ENCODE measurements at places on chromosomes 12 and 14.

DNA sequence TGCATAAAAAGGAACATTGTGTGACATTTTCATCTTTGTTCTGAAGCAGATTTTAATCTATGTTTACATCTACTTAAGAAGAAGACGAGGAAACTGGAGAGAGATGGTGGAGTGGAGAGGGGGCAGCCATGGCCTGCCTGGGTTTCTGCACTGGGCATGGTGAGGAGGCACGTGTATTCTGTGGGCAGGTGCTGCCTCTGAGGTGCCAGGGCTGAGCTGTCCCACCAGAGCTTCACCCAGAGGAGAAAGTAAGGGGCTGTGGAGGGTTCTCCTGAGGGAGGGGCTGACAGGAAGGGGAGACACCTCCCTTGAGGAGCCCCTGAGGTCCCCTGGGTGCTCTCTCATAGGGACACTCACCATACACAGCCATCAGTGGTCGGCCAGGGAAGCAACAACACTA is 372.4 kb upstream of the OR4E1 start:
- H3K4me1 ChIP-seq: peaks cover 15% of the 10 kb centered on the region
- H3K27ac ChIP-seq: peak overlapping the region; percentile 74
- no peaks in the 10 kb centered on the region for H3K27me3 ChIP-seq
- DNase-seq: no peak

DNA sequence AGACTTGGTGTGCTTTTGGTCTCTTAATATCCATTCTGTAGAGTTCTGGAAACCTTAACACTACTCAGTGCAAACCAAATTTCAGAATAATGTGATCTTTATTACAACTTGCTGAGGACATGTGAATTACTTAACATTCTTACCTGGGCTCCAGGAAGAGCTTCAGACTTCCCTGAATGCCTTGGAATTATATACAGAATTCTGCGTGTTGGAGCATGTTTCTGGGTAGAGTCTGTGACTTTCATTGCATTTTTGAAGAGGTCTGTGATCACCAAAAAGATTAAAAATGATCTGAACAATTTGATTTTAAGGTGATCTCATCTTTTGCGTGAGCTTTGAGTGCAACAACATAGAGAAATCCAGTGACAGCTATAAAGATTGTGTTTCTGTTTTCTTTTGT is 35.4 kb downstream of the ZDHHC17 start:
- H3K36me3 ChIP-seq: no peaks in the 10 kb centered on the region
- H3K4me3 ChIP-seq: no peak overlapping the region
- H3K27me3 ChIP-seq: no peaks in the 10 kb centered on the region
- no peak overlapping the region for H3K27ac ChIP-seq
- H3K4me1 ChIP-seq: no peaks in the 10 kb centered on the region

DNA sequence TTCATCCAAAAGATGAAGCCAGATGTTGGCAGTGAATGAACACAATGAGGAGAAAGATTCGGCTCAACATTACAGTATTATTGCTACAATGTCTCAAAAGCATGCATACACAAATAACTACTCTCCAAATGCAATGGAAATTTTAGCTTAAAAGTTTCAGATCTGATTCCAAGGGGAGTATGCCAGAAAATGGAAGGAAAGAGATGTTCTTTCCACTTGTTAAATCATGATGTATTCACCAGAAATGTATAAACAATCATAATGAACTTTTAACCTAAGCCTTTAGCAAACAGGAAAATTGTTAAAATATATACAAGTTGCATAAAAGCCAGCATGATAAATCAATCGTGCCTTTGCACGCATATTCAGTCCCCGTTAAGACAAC is 62.1 kb downstream of the SH2B3 start:
- H3K27me3 ChIP-seq: no peaks in the 10 kb centered on the region
- no peak overlapping the region for H3K4me3 ChIP-seq
- H3K27ac ChIP-seq: no peak overlapping the region
- no peak for DNase-seq
- H3K4me1 ChIP-seq: no peaks in the 10 kb centered on the region
- H3K36me3 ChIP-seq: peaks cover 12% of the 10 kb centered on the region

GRCh38 chr12:119113496-119113986 is 65.2 kb upstream of the HSPB8 start:
- no peaks in the 10 kb centered on the region for H3K36me3 ChIP-seq
- no peak overlapping the region for H3K27ac ChIP-seq
- H3K4me1 ChIP-seq: no peaks in the 10 kb centered on the region
- no peak overlapping the region for H3K4me3 ChIP-seq
- H3K27me3 ChIP-seq: no peaks in the 10 kb centered on the region

DNA sequence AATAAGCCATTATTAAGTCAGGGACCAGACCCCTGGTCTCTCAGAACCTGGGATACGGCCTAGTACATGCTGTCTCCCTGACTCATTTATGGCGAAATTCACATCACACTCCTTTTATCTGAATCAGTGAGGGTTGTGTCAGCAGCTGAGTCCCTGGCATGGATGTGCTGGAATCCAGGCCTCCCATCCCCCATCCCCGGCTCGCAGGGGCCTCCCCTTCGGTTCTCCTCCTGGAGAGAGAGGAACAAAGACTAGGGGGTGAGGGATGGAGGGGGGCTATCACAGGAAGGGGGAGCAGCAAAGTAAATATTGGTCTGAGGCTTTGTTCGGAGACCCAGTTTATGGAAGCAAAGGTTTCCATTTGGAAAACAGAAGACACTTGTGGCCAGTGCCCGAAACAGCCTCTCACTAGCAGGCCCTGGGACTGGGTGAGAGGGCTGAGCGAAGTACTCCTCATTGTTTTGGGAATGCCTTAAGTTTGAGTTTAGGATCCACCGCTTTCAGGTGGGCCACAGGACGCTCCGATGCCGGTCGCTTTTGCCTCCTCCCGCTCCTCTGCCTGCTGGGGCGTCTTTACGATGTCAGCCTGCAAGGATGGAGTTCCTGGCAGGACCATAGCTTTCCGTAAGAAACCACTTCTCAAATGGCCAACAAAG is 145.0 kb downstream of the PRKCH start:
- H3K27ac ChIP-seq: no peak overlapping the region
- no peaks in the 10 kb centered on the region for H3K36me3 ChIP-seq
- DNase-seq: no peak
- no peaks in the 10 kb centered on the region for H3K27me3 ChIP-seq

DNA sequence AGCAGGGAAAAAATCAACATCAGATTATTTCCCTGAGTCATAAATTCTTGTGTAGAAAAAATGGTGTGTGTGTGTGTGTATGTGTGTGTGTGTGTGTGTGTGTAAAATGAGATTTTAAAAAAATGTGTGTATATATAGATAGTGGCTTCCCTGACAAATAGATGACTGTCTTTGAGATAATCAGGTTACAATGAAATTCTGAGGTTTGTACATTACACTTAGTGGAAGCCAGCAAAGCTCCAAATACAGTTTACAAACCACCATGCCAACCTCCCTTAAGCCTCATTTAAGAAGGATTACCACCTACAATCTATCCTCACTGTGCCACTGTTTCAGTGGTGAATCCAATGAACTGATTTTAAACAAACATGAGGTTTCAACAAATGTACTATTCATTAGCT is 93.8 kb downstream of the MED13L start:
- no peak for DNase-seq
- H3K36me3 ChIP-seq: no peaks in the 10 kb centered on the region
- no peak overlapping the region for H3K4me3 ChIP-seq
- no peak overlapping the region for H3K27ac ChIP-seq
- peaks cover 65% of the 10 kb centered on the region for H3K4me1 ChIP-seq

- no peak overlapping the region for H3K27ac ChIP-seq
- H3K4me1 ChIP-seq: no peaks in the 10 kb centered on the region
- H3K36me3 ChIP-seq: no peaks in the 10 kb centered on the region
- H3K27me3 ChIP-seq: no peaks in the 10 kb centered on the region
- no peak overlapping the region for H3K4me3 ChIP-seq
Measured at GRCh38 chr12:124279846-124280360, 15.0 kb upstream of the RFLNA start.

DNA sequence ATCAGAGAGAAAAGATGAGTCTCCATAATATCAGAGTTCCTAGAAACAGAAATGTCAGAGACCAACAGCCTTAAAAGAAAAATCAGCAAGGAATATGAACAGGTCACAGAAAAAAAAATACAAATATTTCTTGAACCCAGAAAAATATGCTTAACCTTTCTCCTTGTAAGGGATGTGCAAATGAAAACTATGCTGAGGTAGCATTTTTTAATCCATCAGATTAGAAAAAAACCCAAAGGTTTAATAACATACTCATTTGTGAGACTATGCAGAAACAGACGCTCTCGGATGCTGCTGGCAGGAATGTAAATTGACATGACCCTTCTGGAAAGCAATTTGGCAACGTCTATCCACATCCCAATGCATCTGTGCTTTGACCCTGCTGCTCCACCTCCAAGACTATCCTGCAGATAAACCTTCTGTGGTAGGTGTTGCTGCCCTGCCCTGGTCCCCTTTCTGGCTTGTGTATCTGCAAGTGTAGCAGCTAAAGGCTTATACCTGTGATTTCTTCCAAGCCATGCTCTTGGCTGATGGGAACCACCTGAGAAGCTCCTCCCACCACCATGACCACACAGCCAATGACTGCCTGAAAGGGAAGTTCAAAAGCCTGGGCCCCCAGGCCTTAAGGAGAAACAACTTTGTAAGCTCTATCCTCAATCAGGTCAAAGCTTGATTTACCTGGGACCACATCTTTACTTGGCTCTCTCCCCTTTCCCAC is 49.4 kb downstream of the LTBP2 start:
- H3K36me3 ChIP-seq: no peaks in the 10 kb centered on the region
- H3K27me3 ChIP-seq: no peaks in the 10 kb centered on the region
- peak overlapping the region; percentile 88 for H3K27ac ChIP-seq
- no peak overlapping the region for H3K4me3 ChIP-seq

DNA sequence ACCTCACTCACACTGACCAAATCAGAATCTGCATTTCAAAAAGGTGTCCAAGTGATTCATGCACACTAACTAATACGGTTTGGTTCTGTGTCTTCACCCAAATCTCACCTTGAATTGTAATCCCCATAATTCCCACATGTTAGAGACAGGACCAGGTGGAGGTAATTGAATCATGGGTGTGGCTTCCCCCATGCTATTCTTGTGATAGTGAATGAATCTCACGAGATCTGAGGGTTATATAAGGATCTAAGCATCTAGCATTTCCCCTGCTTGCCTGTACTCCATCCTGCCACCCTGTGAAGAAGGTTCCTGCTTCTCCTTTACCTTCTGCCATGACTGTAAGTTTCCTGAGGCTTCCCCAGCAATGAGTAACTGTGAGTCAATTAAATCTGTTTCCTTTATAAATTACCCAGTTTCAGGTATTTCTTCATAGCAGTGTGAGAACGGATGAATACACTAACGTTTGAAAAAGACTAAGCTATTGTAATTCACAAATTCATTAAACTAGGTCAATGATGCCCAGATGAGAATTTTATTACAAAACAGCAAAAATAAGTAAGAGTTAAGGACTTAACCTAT is 759.1 kb downstream of the GALC start:
- H3K4me1 ChIP-seq: no peaks in the 10 kb centered on the region
- H3K4me3 ChIP-seq: no peak overlapping the region
- DNase-seq: no peak
- H3K27ac ChIP-seq: no peak overlapping the region
- no peaks in the 10 kb centered on the region for H3K27me3 ChIP-seq

- peaks cover 17% of the 10 kb centered on the region for H3K4me1 ChIP-seq
- peak overlapping the region; percentile 20 for H3K27ac ChIP-seq
- no peaks in the 10 kb centered on the region for H3K36me3 ChIP-seq
- DNase-seq: peak; percentile 71
- H3K4me3 ChIP-seq: no peak overlapping the region
- H3K27me3 ChIP-seq: no peaks in the 10 kb centered on the region
Measured at GRCh38 chr12:124828264-124829007, 35.2 kb downstream of the SCARB1 start.

DNA sequence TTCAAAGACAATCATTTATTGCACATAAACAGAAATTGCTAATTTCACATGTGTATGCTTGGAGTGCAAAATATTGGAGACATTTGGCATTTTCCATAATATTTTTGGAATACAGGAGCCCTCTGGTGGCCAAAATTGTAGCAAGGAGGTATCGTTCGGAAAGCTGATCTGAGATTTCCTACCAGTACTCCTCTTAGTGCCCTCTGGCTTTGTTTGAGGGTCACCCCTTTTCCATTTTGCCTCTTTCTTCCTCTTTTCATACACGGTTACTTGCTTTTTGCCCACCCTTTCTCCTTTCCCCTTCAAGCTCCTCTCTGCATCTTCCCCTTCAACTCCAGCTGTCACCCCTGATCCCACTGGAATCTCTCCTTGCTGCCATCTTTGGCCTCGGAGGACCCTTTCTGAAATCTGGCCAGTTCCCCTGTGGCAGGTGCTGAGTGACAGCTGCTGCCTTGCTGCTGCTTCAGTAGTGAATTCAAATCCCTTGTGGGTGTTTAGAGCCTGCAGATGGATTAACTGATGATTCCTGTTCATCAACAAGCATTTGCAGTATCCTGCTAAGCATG is 164.6 kb upstream of the PARP11 start:
- no peaks in the 10 kb centered on the region for H3K27me3 ChIP-seq
- H3K27ac ChIP-seq: no peak overlapping the region
- no peaks in the 10 kb centered on the region for H3K4me1 ChIP-seq

DNA sequence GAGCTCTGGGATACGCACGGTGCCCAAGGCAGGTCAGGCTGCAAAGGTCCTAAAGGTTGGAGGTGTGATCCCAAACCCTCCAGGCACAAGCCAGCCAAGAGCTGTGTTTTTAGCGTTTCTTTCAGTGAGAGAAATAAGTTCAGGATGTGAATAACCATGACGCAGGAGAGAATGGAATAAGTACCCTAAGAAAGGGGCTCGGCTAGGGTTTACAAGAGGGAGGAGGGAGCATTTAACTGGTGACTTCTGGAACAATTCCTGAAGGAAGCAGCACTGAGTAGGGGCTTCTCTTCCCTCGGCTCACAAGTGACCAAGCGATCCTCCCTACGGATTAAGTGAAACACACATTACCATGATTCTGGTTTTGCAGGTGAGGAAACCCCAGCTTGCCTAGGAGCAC is 29.4 kb downstream of the SSH1 start:
- DNase-seq: no peak
- no peak overlapping the region for H3K4me3 ChIP-seq
- peak overlapping the region; percentile 51 for H3K27ac ChIP-seq
- no peaks in the 10 kb centered on the region for H3K36me3 ChIP-seq

DNA sequence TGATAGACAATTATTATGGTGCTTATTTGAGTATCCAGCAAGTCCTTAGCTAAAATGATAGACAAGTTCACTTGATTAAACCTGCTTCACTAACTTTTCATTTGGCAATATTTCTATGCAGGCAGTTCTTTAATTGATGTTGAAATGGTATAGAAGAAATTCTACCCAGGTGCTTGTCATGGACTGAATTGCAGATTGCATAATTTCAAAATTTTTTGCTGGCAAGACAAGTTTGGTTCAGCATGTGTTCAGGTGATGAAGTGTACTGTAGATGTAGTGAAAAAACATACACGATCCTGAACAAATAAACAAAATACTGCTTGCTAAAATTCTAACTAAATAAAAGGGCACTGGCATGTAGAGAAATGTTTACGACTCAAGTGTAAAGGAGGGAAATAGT is 189.0 kb downstream of the FOXA1 start:
- H3K27ac ChIP-seq: no peak overlapping the region
- no peaks in the 10 kb centered on the region for H3K4me1 ChIP-seq
- no peak overlapping the region for H3K4me3 ChIP-seq
- H3K36me3 ChIP-seq: no peaks in the 10 kb centered on the region
- H3K27me3 ChIP-seq: no peaks in the 10 kb centered on the region

GRCh38 chr14:101083564-101084435 is 180.3 kb upstream of the RTL1 start:
- no peak for DNase-seq
- H3K36me3 ChIP-seq: no peaks in the 10 kb centered on the region
- no peaks in the 10 kb centered on the region for H3K4me1 ChIP-seq
- H3K27ac ChIP-seq: no peak overlapping the region
